T-helper 17 cell (primary cell): ENCODE measurements at places on chromosomes 4 and X.

DNA sequence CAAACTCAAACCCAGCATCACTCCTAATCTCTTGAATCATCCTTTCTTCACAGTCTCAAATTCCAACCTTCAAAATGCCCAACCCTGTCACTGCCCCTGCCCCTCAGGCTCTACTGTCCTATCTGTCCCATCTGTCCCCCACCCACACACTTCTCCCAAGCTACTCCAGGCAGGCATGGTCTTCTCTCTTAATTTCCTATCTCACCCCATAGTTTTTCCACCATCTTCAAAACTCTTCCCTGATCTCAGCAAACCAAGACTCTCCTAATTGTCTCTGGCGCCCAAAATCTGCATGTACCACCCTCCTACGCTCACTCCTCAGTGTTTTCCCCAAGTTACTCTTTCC, 644 bp downstream of the LAMP2 start:
- DNase-seq = no peak

GRCh38 chr4:4225915-4226605, 669 bp downstream of the OTOP1 start:
- no peak for DNase-seq

- no peak for DNase-seq
Observed at GRCh38 chr4:112735474-112735951, 98.6 kb downstream of the LARP7 start.

GRCh38 chr4:183337833-183338232, 15.6 kb upstream of the CLDN24 start:
- no peak for DNase-seq

DNA sequence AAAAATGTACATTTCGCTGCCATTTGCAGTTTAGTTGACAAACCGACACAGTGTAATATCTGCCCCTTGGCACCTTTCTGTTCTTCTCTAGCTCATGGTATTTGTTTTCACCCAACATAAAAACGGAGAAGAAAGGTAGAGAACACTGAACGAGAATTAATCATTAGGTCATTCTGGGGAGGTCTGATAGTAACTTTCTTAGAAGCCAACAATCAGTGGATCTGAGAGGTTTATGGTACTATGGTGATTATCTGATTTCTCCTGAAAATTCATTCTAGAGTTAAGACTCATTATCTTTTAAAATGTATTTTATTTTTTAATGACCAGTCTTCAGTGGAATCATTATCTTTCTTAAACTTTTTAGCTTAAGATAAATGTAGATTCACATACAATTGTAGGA, 8.5 kb downstream of the RAPGEF2 start:
- DNase-seq = no peak

DNA sequence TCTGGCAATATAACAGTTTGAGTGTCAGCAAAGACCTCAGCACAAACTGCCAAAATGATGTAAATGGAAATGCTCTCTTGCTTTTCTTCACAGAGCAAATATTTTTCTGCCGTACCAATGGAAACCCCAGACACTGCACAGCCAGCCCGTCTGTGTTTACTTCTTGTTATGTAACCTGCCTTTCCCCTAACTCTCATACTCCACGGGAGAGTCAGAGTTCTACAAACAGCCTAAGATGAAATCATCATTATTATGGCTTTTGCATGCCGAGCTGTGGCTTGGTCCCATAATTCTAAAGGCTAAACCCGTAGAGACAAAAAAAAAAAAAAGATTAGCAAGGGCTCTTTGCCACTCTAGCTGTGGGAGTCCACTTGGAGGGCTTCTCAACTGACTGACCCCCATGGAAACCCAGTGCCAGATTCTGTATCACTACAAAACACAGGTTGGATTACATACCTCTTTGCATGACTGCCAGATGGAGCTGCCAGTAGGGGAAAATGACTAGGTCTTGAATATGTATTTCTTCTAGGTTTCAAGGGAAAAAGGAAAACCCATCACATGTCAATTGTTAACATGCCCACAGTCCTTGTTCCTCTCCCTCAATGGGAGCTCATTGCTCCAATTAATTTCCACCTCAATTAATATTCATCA, 197.2 kb upstream of the CNKSR2 start:
- DNase-seq = no peak

GRCh38 chr4:99310389-99310788, 10.8 kb downstream of the ADH1B start:
- no peak for DNase-seq

- no peak for DNase-seq
Observed at GRCh38 chrX:141791856-141792255, 46.3 kb upstream of the MAGEC3 start.

GRCh38 chr4:30753316-30753715, 33.1 kb downstream of the PCDH7 start:
- DNase-seq = no peak

- DNase-seq = no peak
Observed at GRCh38 chr4:161799710-161800109, 364.1 kb downstream of the FSTL5 start.

DNA sequence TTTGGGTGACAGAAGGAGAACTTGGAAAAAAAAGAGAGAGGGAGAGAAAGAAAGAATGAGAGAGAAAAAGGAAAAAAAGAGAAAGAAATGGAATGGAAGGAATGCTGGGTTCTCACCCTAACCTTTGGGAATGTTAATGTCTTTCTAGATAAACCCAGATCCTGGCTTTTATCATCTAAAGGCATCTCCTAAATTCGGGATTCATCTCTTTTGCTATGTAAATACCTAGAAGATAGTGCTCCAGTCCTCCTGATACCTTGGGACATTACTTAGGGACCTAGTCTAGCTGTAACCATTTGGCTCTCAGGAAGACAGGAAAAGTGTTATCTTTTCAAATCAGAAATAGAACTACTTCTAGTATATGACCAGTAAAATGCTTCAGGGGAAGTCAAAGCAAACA, 15.8 kb upstream of the SPCS3 start:
- DNase-seq = no peak

DNA sequence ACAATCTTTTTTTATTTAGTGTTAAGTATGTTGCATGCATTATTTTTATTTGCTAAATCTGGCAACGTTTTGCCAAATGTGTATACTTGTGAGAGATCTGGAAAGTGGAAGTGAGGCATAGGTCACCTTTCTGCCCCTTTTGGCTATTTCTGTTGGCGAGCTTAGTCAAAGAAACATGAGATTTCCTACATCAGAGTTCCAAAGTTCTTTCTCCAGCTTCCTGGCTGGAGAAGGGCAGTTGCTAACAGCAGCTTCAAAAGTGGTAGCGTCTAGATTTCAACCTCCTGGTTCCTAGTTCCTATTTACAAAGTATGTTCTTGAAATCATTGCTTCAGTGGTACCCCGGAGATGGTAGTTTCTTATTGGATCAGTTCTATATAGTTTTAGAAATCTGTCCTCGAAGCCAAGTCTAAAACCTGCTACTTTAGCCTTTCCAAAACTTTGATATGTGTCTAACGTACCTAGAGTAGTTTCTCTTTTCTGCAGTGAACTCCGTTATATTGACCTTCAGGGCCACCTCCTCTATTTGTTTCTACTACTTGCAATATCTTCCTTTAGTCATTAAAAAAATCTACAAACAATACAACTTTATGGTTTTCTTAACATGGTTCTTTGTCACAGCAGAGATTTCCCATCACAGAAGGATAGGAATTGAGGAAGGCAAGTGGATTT, 455.8 kb upstream of the FTHL17 start:
- no peak for DNase-seq
